Daoy (cell line): ENCODE measurements at places on chromosomes 7 and 10. TPM values are rescaled to one million over a fixed set of nuclear protein-coding genes. Genes with fewer than 3 reads are reported as not detected.

- DNase-seq = no peak
Observed at GRCh38 chr7:134060874-134061273, 66.3 kb upstream of the LRGUK start.

DNA sequence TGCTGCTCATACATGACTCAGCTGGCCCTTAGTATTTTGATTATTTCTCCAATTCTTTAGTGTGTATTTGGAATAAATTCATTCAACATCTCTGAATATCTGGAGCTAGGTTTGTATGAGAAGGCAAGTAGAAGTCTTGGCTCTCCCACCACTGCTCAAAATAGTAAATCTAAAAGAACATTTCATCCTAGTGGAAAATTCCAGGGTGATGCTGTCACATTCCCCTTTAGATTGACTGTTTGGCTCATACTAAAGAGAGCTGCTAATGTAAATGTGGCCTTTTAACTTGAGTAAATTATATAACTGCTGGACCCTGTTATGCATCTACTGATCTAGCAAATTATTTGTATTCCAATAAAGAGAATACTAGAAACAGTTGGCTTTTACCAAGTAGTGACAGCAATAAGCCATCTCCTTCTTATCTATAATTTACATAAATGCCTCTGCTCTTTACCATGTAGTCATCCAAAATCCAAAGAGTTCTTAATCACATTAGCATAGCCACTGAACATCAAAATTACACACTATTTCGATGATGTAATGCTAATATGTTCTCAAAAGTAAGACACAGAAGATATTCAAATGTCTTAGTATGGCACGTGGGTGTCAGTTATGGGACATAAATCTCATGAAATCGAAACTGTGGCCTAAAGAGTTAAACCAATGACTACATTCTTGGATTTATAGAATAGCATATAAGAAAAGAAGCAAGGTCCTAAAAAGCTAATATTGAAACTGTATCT lies 86.9 kb upstream of the KCND2 start:
- no peak for DNase-seq

GRCh38 chr7:1223196-1223981 lies 9.3 kb upstream of the UNCX start:
- no peak for DNase-seq

GSAP gene
- 0.57 and 5.8 TPM in 2 replicates for total RNA-seq

DNA sequence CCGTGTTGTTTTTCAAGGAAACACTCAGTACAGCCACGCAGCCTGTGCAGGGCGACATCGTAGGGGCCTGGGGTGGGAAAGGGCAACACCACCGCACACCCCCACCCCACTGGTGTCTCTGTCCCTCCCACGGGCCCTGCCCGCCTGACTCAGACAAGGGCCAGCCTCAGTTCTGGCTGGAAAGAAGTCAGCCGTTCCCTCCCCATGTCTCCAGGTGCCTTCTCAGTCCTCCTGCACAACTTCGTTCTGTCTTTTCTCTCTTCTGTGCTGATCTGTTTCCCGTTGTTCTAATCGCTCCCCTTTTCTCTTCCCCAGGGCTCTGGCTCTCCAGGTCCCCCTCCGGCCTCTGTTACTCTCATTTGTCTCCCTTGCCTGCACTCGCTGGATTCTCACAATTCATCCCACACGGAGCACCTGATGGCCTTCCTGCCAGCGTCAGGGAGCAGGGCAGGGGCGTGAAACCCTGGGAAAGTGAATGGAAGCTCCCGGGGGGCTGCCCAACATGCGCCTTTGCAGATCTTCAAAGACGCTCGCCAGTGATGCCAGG lies 97.7 kb downstream of the WDR37 start:
- no peak for DNase-seq

GRCh38 chr7:130071701-130072622 lies 1.6 kb downstream of the KLHDC10 start:
- DNase-seq = peak; percentile 89

POMZP3 gene
- 2.9 and 4.4 TPM in 2 replicates for total RNA-seq

FGL2 gene
- not detected in 2 replicates for total RNA-seq

TMEM184A gene
- 1.7 and 5.9 TPM in 2 replicates for total RNA-seq

DNA sequence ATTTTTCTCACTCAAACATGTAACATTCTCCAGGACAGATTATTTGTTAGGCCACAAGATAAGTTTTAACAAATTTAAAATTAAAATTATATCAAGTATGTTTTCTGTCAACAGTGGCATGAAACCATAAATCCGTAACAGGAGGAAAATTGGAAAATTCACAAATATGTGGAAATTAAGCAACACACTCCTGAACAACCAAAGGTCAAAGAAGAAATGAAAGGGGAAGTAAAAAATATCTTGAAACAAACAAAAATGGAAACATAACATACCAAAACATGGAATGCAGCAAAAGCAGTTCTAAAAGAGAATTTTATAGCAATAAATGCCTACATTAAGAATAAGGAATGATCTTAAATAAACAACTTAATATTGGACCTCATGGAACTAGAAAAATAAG lies 147.3 kb downstream of the ZEB1 start:
- no peak for DNase-seq

DNA sequence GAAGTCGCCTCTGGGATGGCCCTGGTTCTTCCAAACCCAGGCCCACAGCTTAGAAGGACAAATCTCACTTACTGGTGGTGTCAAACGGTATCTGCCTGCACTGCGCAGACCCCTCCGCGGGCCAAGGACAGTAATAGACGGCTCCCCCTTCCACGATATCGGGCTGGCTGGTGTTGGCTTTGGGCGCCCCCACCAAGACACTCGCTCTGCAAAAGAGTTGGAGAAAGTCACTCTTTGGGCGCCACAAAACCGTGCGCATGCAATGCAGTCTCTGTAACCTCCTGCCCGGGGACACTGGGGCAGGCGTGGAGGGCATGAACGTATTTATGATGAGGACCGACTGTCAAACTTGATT lies 1.1 kb downstream of the ITGA8 start:
- no peak for DNase-seq

DNA sequence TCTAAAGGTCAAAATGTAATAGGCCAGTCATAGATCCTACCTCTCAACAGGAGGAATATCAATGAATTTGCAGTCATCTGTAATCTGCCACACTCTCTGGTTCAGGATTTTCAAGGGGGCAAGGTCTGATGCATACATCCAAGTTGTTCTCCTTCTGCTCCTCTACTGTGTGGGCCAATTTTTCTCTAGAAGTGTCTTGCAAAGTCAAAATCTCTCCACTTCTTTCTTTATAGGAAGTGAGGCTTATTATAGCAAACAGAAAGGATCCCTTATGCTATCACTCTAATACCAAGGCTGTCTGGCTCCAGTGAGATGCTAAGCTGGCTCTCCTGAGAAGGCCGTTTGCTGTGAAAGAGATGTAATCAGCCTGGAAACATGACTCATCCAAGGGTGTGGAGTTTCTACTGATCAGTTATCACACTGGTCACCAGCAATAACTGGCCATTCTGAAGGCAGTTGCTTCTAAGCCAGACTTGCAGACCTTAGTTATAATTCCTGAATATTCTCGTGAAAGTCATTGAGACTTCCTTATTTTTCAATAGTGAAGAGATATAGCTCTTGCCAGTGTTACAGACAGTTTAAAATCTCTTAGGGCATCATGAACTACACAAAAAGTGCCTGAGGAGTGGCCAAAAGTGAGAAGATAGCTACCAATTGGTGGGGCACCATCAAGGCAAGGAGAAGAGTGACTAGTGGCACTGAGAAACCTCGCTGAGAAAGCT lies 43.2 kb upstream of the LRGUK start:
- no peak for DNase-seq

GRCh38 chr10:23293145-23293724 lies 51.4 kb downstream of the C10orf67 start:
- DNase-seq = peak; percentile 41

DNA sequence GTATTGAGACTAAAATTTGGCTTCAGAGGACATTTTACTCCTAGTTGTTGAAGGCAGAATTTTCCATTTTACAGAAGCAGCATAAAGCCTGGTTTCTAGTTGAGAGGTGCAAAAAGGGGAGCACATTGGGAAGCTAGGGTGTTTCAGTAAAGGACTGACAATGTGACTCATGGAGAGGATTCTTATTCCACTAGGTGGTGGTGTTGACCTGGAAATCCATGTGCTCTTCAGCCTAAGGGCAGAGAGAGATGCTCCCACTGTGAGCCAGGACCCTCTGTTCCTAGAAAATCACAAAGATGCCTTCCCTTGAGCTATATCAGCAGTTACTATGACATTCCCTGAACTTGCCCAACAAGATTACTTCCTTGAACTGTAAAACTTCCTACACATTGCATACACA lies 687.8 kb downstream of the IPMK start:
- DNase-seq = no peak

- DNase-seq = no peak
Observed at GRCh38 chr10:79268742-79269141, 78.5 kb upstream of the PPIF start.

- peak; percentile 13 for DNase-seq
Observed at GRCh38 chr10:59865101-59865500, 41.3 kb downstream of the CCDC6 start.

DNA sequence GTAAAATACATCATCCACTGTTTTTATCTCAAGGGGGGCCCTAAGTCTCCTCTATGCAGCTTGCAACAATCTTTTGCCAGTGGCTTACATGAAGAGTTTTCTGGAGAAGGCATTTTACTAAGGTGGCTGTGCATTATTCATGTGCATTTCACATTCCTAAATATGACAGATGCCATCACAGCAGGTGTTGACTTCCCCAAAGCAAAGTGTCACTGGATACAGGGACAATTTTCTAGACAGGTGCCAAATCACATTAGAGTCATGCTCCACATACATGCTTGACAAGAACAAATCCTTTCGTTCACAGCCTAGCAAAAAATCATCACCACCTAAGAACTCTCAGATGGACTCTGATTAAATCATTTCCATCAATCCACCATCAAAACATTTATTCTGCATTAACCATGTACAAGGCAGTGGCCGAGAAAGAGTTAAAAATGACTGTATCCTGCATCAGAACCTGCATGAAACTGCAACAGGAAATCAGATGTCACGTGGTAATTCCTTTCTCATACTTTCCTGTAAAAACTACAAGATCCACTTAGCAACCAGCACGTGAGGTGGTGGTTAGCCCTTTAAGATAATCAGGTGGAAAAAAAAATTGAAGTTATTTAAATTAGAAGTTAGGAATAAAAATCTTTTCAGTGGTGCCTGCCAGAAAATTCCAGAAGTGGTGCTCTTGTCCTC lies 88.2 kb upstream of the AFAP1L2 start:
- no peak for DNase-seq

DNA sequence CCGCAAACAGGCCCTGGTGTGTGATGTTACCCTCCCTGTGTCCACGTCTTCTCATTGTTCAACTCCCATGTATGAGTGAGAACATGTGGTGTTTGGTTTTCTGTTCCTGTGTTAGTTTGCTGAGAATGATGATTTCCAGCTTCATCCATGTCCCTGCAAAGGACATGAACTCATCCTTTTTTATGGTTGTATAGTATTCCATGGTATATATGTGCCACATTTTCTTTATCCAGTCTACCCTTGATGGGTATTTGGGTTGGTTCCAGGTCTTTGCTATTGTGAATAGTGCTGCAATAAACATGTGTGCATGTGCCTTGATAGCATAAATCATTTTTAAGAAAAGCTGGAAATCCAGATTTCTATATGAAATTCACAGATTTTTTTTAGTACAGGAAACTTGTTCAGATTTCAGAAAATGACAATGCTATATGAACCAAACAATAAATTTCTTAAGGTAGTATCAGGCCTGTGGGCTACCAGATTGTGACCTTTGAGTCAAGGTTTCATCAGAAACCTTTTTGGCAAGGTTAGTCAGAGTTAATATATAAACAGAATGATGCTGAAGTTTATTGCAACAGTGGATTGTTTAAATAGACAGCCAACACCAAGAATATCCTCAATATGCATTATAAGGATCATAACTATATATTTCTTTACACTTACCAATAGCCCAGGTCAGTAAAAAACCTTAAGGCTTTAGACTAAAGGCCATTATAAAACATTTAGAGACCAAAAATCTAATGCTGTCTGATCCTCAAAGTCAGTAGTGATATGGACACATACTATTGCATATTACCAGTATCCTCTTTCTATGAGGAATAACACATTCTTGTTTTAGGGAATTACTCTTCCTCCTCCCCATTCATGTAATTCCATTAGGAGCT lies 68.7 kb upstream of the PAPSS2 start:
- no peak for DNase-seq

DNA sequence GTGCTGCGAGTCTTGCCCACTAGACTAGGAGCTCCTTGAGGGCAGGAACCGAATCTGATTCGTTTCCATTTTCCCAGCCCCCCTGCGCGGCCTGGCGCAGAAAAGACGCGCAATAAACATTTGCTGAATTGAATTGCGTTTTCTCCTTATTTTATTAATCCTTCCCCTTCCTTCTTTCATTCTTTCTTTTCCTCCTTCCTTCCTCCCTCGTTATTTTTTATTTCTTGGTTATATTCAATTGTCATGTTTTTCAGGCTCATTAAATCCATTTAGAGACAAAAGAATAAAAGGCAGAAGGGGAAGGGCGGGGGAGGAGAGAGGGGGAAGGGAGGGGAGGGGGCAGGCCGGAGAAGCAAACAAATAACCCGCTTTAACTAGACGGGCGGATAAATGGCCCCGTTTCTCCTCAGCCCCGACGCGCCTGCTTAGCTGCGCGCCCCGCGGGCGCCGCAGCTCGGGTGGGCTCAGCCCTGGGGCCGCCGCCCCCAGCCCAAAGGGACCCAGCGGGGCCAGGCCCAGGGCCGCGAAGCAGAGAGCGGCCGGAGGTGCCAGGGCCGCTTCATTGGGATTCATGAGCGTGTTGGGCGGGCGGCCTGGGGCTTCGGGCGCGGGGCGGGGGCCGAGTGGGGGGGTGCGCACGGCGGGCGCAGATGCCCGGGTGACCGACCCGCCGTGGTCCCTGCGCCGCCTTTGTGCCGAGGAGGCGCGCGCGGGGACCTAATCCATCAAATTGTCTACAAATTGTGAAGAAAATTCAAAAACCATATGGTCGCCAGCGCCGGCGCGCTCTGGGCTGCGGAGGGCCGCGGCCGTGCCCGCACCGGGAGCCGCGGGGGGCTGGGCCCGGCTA lies 5.0 kb downstream of the LBX1 start:
- DNase-seq = no peak

CLDN3 gene
- total RNA-seq = 0.11 TPM in 1 of 2 replicates, not detected in the other
